ENCODE measurements at places on chromosomes 12 and 14.

DNA sequence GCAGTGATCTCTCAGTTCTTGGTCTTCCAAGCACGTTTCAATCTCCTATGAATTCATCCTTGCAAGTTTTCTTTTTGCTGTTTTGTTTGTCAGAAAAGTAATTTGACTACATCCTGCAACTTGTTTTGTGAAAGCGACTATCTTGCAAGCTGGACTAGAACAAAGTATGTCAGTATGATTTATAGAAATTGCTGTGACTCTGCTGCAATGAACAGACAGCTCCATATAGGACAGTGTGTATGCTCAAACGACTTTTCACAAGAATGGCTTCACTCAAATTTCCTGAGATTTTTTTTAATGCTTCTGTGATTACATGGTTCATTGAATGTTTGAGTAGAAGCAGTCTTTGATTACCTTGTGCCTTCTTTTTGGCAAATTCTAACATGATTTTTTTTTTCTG is 123.5 kb upstream of the TRHDE start:
- no peak for DNase-seq

DNA sequence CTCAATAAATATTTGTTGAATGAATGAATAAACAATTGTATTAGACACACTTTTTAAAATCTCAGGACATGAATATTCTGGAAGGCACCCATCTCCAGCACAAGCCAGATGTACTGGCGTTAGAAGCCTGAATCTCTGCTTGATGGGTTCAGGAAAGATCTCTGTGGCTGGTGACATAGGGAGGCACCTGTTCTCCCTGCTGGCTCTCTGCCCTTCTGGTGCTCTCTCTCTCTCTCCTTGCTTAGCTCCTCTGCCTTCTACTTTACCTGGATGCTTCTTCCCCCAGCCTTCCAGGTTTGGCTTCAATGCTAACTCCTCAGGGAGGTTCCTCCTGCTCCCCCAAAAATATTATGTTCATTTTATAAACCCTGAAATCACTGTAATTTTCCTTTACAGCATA is 1.5 kb downstream of the CYP46A1 start:
- DNase-seq, result no peak

DNA sequence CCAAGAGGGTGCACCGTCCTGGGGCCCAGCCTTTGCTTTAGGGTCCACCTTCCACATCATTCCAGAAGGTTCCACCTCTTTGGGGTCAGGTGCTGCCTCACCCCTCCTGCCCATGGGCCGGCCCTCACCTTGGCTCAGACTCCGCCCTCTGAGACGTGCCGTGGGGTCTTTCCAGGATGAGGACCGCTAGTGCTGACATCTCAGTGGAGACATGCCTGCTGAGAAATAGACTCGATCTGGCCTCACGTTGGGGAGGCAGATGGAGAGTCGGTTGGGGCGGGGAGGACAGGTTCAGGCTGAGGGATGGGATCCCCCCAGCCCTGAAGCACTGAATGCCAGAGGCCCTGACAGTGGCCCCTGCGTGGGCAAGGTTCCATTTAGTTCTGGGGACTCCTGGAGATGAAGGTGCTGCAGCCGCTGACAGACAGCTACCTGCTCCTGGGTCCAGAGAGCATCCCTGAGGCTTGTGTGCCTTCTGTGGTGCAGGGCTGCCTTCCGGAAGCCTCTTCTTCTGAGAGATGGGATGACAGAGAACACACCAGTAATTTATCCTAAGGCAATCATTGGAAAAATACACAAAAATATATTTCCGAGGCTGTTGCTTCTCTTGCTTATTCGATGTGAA is 185.3 kb downstream of the KIF26A start:
- no peak for DNase-seq

- DNase-seq, result peak; percentile 28
Observed at GRCh38 chr14:75069121-75069810, at the start of gene ZC2HC1C. TSS of gene ZC2HC1C (plus strand) at chr14:75069641. CDS start at chr14:75070574, 933 bp downstream.

GRCh38 chr14:95597784-95598211 is 62.9 kb downstream of the GLRX5 start:
- DNase-seq, result no peak

GRCh38 chr12:132998741-132999140 is 12.6 kb downstream of the ZNF26 start:
- DNase-seq, result no peak

DNA sequence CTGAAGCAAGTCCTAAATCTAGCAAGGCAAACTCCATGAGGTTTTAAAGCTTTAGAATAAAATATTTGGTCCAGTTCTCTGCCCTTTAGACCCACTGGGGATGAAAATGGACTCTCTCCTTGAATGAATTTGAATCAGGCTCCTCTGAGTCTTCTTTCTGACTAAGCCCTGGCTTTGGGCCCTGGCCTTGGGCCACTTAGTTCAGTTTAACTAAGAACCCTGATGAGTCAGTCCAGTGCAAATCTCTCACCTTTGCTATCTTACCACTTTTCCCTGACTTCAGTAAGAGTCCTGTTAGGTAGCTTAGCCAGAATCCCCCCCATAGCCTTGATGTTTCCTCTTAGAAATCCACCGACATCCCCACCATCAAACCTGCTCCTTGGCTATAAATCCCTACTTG is 427.5 kb downstream of the SNAPC1 start:
- DNase-seq, result no peak

GRCh38 chr14:21711360-21711961 is 37.8 kb upstream of the OR4E1 start:
- DNase-seq, result no peak

GRCh38 chr12:14716848-14717444 is 20.5 kb upstream of the GUCY2C start:
- DNase-seq, result peak; percentile 13

DNA sequence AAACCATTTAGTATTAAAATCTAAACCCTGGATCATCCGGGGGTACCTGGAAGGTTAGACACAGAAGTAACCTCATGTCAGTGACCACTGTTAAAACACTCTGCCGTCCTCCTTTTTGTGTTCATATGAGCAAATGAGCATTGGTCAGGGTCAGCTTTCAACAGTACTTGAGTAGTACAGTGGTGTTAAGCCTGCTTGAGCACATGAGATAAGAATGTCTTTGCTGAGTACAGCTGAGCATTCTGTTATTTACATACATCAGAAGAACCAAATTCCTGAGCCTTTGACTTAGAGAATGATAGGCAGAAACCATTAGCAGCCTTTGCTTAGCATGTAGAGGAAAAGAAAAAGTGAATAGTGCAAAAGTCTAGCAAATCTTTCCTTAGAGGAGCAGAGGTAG is 38.6 kb upstream of the LRTM2 start:
- no peak for DNase-seq

DNA sequence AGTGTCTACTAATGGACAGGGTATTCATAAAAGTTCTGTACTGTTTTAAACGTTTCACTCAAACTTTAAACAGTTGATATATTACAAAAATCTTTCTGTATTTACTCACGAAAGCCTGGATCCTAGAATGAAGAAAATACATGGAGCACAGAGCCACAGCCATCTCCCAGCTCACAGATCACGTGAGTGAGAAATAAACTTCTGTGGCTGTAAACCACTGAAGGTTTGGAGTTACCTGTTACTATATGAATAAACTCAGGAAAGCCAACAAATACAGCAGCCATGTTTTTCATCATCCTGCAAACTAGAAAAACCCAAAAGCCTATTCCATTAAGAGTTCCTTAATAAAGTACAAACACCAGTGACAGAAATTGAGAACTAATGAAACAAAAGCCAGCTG is 867 bp upstream of the TDG start:
- no peak for DNase-seq

GRCh38 chr12:84058136-84058535 is 854.5 kb downstream of the SLC6A15 start:
- no peak for DNase-seq

GRCh38 chr12:102680304-102680703 is 199.9 kb upstream of the IGF1 start:
- no peak for DNase-seq
